ENCODE measurements at places on chromosomes 12 and 14.

DNA sequence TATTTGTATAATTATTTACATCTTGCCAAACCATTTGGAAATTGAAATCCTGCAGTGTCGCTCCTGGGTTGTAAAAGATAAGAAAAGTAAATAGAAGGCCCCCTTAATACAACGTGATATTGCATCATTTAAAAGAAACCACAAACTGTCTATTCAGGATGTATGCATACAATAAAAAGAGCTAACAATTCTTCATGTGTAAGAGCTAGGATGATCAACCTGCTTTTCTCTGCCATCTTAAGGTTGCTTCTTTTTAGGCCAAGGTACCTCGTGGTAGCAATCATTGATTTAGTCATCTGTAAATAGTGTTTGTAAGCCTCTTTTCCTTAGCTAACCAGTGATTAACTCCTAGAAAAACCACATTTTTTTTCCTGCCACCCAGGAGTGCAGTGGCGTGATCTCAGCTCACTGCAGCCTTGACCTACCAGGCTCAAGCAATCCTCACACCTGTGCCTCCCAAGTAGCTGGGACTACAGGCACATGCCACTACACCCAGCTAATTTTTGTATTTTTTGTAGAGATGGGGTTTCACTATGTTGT lies 3.3 kb upstream of the USP44 start:
- no peak for DNase-seq

DNA sequence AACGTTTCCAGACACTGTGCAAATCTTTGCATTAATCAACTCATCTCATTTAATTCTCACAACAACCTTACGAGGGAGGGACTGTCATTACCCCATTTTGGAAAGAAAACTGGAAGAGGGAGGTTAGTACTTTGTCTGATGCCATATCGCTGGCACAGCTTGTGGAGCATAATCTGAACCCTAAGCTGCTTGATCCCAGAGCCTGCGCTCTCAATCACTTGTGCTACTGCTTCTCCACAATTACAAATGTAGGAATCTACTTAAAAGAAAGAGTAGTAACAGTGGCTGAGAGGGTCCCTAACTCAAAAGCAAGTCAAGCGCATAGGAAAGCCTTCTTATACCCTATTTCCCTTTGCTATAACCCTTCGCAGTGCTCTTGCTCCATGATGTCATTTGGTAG lies 3.2 kb downstream of the EFS start:
- no peak for DNase-seq

GRCh38 chr12:88580051-88580871 lies at the start of gene KITLG:
Gene KITLG (minus strand): TSS chr12:88580471. CDS start chr12:88580278, 193 bp downstream.
- no peak for DNase-seq

DNA sequence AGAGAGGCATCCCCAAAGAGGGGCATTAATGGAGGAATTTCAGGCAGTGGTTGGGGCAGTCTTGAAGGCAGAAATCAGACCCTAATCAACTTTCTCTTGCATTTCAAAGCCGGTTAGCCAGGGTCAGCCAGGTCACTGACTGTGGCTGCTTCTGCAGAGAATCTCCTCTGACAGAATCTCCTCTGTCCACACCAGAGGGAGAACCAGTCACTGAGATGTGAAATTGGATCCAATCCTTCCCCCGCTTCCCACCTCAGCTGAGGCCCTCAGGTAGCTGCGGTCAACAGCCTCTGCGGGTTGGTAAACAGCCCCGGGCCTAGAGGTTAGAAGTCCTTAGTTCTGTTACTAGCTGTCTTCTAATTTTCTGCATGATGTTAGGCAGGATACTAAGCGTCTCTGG lies 39.8 kb upstream of the NUAK1 start:
- DNase-seq: no peak

Data from stimulated activated CD8-positive, alpha-beta memory T cell treated with anti-CD3 and anti-CD28 coated beads, Interleukin-7, amount 100 ng/mL, for 1 hour (primary cell).